AG04450 (cell line): ENCODE measurements at places on chromosomes 7 and 10.

DNA sequence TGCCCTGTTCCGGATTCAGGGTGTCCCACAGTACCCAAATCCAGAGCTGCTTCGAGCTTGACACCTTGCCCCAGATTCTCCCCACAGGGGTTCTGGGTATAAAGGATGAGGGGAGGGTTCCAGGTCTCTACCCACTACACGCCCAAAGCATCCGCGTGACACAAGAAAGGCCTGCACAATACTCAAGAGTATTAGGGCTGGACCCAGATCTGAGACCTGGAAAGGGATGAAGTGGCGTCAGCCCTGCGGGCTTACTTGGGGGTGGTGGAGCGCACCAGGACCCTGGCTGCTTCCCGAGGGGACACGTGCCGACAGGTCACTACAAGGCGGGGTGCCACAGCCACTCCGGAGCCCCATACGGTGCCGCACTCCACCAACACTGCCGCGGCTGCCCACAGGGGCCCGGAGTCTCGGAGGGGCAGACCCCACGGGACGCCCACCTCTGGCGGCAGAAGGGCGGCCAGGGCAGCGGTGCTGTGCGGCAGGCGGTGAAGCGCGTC lies 1.3 kb downstream of the TYSND1 start:
- no peak for DNase-seq

DNA sequence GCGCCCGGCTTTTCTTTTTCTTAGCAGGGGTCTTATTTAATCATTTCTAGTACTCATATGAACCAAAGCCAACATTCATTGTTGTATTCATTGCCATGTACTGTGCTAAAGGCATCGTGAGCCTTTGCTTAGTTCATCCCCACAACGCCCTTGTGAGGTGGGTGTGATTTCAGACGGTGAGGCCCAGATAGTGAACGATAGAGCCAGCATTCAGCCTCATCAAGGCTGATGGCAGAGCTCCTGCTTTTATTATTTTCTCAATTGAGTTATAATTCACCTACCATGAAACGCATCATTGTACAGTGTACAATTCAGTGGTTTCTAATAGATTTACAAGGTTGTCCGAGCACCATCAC lies 50.1 kb downstream of the HK1 start:
- no peak for DNase-seq

GRCh38 chr7:27840760-27841364 lies 100.9 kb downstream of the TAX1BP1 start:
- DNase-seq: no peak

GRCh38 chr7:103349805-103350204 lies 2.4 kb downstream of the PSMC2 start:
- no peak for DNase-seq

DNA sequence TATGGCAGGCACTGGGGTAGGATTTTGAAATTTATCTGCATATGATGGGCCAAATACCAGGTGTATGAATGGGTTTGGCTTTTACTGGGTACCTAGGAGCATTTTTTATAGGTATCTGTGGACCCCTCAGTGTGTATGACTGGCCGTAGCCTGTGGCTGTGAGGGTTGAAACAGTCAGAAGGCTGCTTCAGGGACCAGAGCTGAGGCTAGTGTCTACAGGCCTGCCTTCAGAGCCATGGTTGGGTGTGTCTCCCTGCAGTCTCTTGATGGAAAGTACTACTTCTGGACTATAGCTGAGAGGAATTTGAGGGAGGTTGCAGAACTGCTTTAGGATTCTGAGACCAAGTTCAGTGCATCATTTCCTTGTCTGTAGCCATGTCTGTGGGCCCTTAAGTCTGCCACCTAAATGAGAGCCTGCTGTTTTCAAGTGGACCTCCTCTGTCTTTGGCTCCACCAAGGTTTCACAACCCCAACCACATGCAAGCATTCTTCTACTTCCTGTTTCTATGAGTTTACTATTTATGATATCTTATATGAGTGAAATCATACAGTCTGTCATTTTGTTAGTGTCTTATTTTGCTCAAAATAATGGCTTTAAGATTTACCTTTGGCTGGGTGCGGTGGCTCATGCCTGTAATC lies 19.9 kb upstream of the ZNF138 start:
- no peak for DNase-seq

- DNase-seq: no peak
Measured at GRCh38 chr7:5622286-5622685, 159.2 kb downstream of the RNF216 start.

GRCh38 chr7:36278620-36279172 lies 111.0 kb upstream of the ANLN start:
- peak; percentile 70 for DNase-seq

- no peak for DNase-seq
Measured at GRCh38 chr10:59887972-59888640, 18.2 kb downstream of the CCDC6 start.

DNA sequence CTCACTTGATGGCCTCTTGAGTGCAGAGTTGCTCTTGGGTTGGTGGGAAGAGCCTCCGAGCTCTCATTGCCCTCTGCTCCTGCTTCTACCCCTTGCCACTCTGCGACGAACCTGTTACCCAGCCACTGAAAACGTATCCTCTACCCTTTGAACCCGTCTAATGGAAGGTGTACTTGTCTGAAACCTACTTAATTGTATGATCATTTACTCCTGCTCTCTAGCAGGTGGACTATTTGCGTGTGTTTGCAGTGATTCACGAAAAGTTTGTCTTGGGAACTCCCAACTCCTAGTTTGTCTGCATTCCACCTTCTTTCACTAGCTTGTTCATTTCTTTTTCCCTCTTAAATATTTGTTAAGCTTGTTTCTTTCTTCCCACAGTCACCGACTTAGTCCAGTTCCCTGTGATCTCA lies 503 bp downstream of the CROT start:
- DNase-seq: no peak

GRCh38 chr7:36080843-36081242 lies 72.2 kb upstream of the EEPD1 start:
- DNase-seq: no peak

- no peak for DNase-seq
Measured at GRCh38 chr10:78164702-78165101, 131.0 kb downstream of the RPS24 start.

- no peak for DNase-seq
Measured at GRCh38 chr10:389261-389790, 254.1 kb downstream of the ZMYND11 start.

DNA sequence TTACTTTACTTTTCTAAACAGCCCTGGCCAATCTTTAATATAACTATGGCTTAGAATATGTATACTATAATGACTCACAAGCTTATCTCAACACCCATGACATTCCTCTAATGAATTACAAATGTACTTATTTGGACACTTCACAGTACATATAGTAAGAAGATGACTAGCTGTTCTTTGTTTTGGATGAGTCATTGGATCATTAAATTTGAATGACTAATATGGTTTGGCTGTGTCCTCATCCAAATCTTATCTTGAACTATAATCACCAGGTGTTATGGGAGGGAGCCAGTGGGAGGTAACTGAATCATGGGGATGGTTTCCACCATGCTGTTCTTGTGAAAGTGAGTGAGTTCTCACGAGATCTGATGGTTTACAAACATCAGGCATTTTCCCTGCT lies 807.5 kb upstream of the SORCS1 start:
- no peak for DNase-seq

DNA sequence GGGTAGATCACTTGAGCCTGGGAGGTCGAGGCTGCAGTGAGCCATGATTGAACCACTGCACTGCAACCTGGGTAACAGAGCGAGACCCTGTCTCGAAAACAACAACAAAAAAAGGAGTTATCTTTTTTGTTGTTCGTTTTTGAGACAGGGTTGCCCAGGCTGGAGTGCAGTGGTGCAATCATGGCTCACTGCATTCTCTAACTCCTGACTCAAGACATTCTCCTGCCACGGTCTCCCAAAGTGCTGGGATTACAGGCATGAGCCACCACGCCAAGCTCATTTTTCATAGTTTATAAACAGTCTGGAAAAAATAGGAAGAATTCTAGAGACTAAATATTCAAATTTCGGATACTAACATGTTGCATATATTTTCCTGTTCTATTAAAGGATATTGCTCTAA lies 29.4 kb downstream of the SFXN4 start:
- no peak for DNase-seq

- DNase-seq: no peak
Measured at GRCh38 chr7:8092140-8092539, 123.5 kb downstream of the GLCCI1 start.

DNA sequence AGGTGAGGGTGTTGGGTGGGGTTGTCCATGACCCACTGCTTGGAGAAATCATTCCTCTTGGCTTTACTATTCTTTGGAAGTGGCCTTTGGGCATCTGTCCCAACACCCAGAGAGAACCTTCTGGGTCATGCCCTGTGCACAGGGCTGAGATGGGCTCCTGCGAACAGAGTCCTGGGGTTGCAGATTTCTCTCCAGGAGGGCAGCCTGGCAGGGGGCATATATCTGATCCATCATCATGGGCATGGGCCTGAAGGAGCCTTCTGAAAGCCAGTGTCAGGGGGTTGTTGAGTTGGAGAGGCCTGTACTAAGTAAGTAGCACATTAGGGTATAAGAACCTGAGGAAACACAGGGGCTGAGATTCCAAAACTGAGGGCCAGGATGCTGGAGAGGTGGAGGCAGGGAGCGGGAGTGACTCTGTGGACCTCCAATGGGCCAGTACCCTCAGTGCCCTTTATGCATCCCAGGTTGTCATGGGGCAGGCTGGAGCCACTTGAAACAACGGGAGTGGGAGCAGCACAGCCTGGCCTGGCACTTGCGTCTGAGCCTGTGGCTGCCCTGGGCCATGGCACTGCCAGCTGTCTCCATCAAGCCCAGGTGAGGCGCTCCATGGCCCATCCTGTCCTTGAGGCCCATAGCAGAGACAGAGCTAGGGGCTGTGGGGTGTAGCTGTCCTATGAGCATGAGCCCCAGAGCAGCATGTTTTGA lies 203.7 kb downstream of the GRID1 start:
- no peak for DNase-seq

GRCh38 chr10:3053155-3053554 lies 14.2 kb upstream of the PFKP start:
- no peak for DNase-seq

DNA sequence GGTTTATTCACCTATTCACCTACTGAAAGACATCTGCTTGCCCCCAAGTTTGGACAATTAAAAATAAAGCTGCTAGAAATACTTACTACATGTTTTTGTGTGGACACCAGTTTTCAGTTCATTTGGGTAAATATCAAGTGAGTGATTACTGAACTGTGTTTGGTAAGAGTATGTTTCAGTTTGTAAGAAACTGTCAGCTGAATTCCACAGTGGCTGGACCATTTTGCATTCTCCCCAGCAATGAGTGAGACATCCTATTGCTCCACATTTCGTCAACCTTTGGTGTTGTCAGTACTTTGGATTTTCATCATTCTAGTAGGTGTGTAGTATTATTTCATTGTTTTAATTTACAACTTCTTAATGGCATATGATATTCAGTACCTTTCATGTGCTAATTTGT lies 17.4 kb upstream of the IKZF1 start:
- DNase-seq: no peak

GRCh38 chr7:110358028-110358427 lies 732.9 kb upstream of the LRRN3 start:
- DNase-seq: peak; percentile 32

- no peak for DNase-seq
Measured at GRCh38 chr7:2171855-2172254, 60.9 kb downstream of the MAD1L1 start.

GRCh38 chr7:12315049-12315448 lies 88.6 kb downstream of the VWDE start:
- no peak for DNase-seq

GRCh38 chr10:106826716-106827115 lies 337.8 kb downstream of the SORCS1 start:
- DNase-seq: no peak

GRCh38 chr10:31647861-31648260 lies 280.8 kb downstream of the ARHGAP12 start:
- DNase-seq: no peak

GRCh38 chr7:17774248-17774647 lies 166.0 kb downstream of the SNX13 start:
- peak; percentile 26 for DNase-seq

GRCh38 chr10:23005150-23005549 lies 77.3 kb downstream of the ARMC3 start:
- DNase-seq: no peak

GRCh38 chr7:882336-883035 lies 6.1 kb downstream of the GET4 start:
- no peak for DNase-seq

GRCh38 chr10:75115137-75115536 lies 3.7 kb downstream of the SAMD8 start:
- no peak for DNase-seq

- no peak for DNase-seq
Measured at GRCh38 chr7:152120776-152121175, 95.3 kb downstream of the GALNT11 start.

DNA sequence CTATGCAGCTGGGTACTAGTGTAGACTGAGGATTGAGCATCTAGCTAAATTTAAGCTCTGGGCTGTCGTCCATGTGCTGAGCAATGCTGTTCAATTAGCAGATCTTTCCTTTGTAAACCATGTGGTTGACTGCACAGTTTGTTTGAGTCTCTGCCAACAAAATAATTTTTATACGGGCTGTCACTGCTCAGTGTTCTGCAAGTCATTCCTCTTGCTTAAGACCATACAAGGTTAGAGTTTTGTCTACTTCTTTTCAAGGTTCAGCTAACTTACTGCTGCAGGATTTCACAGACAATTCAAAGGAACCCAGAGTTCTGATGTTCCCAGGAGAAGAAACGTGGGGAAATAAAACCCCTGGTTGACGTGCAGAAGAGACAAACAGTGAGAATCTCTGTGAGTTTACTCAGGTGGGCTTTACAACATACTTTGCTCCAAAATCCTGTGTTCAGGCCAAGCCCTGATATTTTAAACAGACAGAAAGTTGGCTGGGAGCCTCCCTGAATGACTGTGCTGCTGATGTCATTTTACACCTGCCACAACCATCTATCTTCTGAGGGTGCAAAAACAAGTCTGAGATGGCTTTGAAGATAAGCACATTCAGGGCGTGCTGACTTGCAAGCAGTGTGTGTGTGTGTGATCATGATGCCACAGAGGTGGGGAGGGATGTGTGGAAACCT lies 177.1 kb upstream of the SVIL start:
- peak; percentile 95 for DNase-seq

DNA sequence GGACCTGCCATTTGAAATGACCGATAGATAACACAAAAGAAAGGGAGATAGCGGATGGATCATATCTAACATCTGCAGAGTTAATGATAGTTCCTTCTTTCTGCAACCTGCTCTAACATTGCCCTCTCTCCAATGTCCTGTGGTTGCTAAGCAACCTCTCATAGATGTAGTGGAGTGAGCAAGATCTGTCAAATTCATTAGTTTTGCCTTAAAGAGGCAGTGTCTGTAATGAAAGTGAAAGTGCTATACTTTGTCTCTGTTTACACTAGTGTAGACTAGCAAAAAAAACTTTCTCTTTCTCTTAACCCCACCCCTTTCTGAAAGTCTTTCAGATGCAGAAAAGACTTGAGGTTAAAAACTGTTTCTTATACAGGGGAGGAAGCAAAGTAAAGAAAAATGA lies 1196.9 kb downstream of the SORCS3 start:
- DNase-seq: no peak

DNA sequence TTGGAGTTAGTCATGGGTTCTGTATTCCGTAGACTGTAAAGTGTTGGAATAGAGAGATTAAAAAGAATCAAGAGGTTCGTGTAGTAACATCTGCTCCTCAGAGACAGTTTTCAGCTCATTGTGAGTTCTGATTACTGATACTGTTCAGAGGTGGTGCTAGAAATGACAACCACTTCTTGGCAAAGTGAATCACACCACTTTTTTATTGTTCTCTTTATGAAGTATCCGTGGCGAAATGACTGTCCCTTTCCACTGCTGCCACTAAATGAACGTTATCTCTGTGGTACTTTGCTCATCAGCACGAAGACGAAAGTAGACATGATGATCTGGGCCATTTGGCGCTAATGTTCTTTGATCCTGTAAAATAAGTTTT lies 860 bp downstream of the RPP30 start:
- DNase-seq: no peak

- DNase-seq: no peak
Measured at GRCh38 chr10:61942604-61943461, 41.3 kb downstream of the ARID5B start.
